LoVo (cell line): ENCODE measurements at places on chromosomes 2 and 18.

DNA sequence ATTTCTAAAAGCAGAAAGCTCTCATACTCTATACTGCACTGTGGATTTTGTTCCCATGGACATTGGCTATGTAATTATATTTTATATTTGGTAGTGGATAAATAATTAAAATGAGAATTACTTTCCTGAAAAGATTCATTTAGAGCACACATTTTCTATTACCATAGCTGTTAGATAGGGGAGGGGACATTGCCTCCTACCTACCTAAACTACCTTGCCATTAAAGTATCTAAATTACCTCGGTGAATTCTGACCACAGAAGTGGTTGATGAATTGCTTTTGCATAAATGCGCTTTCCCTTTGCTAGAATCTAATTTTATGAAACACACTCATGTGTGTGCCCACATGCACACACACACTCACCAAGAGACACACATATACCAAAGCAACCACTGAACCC is 329.1 kb downstream of the MTX2 start:
- no peak for DNase-seq

DNA sequence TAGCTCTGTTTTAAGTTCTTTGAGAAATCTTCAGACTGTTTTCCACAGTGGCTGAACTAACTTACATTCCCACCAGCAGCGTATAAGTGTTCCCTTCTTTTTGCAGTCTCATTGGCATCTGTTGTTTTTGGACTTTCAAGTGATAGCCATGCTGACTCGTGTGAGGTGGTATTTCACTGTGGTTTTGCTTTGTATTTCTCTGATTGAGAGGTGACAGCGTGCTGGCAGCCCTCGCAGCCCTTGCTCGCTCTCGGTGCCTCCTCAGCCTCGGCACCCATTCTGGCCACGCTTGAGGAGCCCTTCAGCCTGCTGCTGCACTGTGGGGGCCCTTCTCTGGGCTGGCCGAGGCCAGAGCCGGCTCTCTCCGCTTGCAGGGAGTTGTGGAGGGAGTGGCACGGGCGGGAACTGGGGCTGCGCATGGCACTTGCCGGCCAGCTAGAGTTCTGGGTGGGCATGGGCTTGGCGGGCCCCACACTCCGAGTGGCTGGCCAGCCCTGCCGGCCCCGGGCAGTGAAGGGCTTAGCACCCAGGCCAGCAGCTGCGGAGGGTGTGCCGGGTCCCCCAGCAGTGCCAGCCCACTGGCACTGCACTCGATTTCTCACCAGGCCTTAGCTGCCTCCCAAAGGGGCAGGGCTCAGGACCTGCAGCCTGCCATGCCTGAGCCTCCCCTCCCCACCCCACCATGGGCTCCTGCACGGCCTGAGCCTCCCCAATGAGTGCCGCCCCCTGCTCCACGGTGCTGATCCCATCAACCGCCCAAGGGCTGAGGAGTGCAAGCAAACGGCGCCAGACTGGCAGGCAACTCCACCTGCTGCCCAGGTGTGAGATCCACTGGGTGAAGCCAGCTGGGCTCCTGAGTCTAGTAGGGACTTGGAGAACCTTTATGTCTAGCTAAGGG is 151.8 kb downstream of the IRS1 start:
- no peak for DNase-seq

GRCh38 chr18:13530879-13531387 is 195.4 kb downstream of the FAM210A start:
- peak; percentile 3 for DNase-seq

GRCh38 chr2:26453421-26454329 is 24.2 kb downstream of the OTOF start:
- DNase-seq, result no peak

DNA sequence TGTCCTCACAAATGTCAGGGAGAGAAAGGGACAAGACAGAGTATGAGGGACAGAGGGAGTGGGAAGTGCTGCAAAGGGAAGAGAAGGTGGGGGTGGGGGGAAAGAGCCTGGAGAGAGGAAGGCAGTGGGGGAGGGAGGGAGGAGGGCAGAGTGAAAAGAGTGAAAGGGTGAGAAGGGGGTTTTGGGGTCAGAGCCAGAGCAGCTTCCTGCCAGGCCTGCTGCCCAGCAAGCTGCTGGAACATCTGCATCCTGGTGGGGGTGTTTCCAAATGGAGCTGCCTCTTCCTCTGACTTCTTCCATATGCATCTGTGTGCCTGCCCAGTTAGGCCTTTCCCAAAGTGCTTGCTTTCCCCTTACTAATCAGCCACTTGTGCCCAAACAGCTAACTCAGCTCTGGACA is 94.3 kb upstream of the CELF4 start:
- DNase-seq, result no peak

DNA sequence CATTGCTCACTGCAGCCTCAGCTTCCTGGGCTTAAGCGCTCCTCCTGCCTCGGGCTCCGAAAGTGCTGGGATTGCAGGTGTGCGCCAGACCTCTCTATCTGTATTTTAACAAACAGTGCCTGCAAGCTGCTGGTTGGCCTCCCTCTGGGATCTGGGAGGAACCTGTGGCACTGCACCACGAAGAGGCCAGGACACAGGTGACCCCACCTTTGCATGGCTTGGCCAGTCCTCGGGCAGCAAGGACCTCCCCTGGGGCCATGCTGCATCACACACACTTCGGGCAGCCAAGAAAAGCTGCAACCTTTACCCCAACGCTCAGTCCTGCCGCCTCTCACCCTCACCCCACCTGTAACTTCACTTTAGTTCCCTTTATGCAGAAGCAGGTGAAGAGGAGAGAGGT is 70.0 kb downstream of the PXDN start:
- no peak for DNase-seq

DNA sequence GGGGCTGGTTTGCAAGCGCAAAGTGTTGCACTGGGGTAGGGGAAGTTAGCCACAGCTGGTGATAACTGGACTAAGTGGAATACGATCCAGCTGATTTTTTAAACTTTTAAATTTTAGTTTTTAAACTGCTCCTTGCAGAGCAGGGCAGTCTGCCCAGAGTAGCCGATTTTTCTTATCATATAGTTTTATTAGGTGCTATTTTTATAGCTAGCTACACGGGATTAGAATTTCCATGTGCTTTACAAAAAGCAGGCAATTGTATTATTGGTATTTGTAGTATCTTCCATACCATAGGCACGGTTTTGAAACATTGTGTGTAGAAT is 9.6 kb downstream of the CPLX4 start:
- no peak for DNase-seq
